Islet precursor cell (in vitro differentiated cells): ENCODE measurements at places on chromosomes 2 and 18.

- DNase-seq, result peak; percentile 65
These were observed 39.1 kb upstream of the GALNT3 start for GRCh38 chr2:165833156-165833555.

- DNase-seq, result peak; percentile 97
These were observed 120.8 kb downstream of the GLI2 start for GRCh38 chr2:120856421-120856862.

GRCh38 chr2:205857520-205858237 is 175.4 kb downstream of the NRP2 start:
- no peak for DNase-seq

DNA sequence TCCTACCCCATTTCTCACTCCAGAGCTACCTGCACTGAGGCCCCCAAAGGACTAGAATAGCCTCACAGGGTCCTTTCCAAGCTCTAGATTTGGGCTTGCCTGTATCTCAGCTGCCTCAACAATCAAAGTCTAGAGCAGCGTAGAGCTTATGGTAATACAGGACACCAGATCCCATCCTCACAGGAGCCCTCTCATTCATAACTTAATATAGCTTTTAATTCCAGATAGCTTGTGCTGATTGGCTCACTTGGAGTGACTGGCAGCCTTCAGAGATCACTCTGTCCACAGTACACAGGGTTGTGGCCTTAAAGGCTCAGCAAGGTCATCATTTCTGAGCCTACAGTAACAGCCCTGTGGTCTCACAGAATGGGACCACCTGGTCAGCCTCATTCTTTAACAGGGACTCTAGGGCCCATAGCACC is 51.4 kb downstream of the ZFP36L2 start:
- no peak for DNase-seq

GRCh38 chr2:236988690-236989624 is 96.7 kb upstream of the COPS8 start:
- DNase-seq, result peak; percentile 61

GRCh38 chr18:79560042-79560860 is 119.4 kb upstream of the CTDP1 start:
- peak; percentile 35 for DNase-seq

GRCh38 chr2:45888167-45888566 is 236.7 kb downstream of the PRKCE start:
- no peak for DNase-seq

DNA sequence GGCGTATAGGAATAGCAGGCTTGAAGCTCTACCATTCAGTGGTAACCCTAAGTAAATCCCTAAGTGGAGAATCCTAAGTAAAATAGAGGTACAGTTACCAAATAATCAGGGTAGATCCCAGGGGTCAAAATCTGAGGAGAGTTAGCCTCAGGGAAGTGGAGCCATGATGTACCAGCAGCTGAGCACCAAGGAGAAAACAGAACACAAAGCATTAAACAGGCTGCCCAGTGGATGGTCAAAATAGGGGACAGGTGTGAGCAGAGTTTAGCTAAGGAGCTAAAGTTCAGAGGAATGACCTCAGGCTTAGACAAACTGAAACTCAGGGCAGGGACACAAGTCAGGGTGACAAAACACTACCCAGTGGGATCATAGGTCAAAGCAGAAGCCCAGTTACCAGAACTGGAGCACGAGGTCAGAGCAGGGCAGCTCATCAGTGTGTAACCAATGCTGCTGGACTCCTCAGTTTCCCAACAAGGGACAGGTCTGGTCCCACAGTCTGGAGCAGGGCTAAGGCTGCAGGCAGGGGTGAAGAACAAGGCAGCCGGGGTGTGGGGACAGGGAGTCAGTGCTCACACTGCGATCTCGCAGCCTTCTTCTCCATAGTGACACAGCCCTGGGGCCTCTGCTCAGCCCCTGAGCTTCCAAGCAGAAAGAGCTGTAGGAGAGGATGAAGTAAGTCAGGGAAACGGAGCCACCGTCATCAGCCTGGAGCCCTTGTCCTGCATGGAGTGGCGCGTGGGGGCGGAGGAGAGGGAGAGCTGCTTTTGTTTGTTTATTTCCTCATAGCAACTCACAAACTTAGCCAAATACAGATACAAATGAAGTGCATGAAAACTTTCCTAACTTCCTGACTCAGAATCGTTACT is 264.0 kb downstream of the MREG start:
- no peak for DNase-seq

GRCh38 chr18:36492604-36493329 is 195.3 kb downstream of the FHOD3 start:
- no peak for DNase-seq

DNA sequence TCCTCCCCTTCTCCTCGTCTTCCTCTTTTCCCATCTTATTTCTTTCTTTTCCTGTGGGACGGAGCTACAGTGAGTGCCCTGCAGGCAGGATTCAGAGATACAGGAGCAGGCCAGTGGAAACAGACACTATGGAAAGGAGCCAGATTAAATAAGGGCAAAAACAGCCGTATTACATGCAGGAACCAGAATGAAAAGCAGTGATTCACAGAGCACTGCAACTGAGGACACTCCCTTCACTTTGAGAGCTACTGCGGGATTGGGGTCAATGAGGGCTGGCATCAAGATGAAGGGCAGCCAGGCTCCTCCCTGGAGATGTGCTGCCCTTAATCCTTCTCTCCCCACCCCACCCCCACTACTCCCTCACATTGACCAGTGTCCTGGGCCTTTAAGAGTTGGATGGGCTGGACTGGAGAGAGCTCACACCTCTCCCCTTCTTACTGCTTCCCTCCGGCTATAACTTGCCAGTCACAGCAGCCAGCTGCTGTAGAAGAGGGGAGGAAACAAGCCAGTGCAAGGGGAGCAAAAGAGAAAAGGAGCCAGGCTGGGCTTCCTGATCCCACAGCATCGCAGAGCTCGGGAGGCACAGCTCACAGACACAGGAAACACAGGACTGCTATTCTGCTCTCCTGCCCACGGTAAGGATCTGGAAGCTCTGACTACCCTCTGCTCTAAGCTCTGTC is at the start of gene PLCD4:
PLCD4 (plus strand) TSS at position 464 of the 680 bp plus-strand sequence. CDS start 7,841 bp downstream, outside the sequence.
- peak; percentile 71 for DNase-seq

- DNase-seq, result no peak
These were observed 543 bp upstream of the STARD7 start for GRCh38 chr2:96209011-96209728.

GRCh38 chr18:45562567-45563479 is 52.5 kb upstream of the SLC14A2 start:
- DNase-seq, result no peak

- DNase-seq, result no peak
These were observed 494.4 kb downstream of the FBXO15 start for GRCh38 chr18:73653251-73653650.

DNA sequence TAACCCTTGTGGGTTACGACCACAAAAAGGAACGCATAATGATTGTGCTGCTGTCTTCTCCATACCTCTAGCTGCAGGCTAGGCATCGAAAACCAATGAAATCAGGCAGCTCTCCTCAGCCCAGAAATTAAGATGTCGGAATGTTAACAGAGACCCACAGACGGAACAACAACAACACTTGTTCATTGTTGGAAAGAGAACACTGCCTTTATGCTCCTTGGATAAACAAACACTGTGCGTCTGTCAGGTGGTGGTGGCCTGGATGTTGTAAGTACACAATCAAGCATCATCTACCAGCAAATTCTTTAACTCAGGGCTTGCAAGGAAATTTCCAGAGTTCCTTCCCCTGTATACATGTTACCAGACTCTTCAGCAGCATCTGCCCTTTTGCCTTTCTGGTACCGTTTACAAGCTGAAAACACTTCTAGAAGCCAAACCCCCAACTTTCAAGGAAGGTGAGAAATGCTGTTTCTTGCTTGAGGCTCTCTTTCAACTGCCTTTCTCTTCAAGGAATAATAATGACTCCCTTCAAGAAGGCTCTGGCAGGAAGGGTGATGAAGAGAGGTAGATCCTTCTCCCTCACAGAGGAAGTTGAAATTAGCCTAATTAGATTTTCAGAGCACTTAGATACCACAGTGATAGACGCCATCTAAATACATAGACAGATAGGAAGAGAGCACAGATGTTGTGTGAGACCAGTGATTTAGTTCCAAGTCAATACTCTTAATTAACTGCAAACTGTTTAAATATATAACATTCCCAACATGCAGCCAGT is 332.7 kb downstream of the ZNF521 start:
- peak; percentile 75 for DNase-seq

GRCh38 chr2:107259408-107260195 is 373.6 kb upstream of the ST6GAL2 start:
- DNase-seq, result no peak

GRCh38 chr2:46530639-46531038 is 51.3 kb downstream of the TMEM247 start:
- no peak for DNase-seq

- DNase-seq, result no peak
These were observed 339.1 kb downstream of the TSN start for GRCh38 chr2:122094557-122094956.

DNA sequence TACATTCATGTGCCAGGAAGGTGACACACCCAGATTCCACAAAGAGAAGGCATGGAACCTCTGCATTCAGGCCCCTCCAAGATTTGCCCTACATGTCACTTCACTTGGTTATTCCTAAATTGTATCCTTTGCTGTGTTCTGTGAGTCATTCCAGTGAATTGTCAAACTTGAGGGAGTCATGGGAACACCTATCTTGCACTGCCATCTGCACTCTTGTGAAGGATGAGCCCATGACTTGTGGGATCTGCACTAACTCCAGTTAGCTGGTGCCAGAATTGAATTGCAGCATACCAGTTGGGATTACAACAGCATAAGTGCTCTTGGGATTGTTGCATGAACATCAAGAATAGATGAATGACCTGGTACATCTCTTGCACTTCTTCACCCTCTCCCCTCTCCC is 1288.0 kb upstream of the ZEB2 start:
- no peak for DNase-seq
